ENCODE measurements at places on chromosomes 13 and 19.
A peak's percentile ranks its signal among the peaks of the same experiment; 100 is the strongest.

GRCh38 chr13:98254513-98254912 lies 77.4 kb upstream of the RNF113B start:
- no peak for DNase-seq

DNA sequence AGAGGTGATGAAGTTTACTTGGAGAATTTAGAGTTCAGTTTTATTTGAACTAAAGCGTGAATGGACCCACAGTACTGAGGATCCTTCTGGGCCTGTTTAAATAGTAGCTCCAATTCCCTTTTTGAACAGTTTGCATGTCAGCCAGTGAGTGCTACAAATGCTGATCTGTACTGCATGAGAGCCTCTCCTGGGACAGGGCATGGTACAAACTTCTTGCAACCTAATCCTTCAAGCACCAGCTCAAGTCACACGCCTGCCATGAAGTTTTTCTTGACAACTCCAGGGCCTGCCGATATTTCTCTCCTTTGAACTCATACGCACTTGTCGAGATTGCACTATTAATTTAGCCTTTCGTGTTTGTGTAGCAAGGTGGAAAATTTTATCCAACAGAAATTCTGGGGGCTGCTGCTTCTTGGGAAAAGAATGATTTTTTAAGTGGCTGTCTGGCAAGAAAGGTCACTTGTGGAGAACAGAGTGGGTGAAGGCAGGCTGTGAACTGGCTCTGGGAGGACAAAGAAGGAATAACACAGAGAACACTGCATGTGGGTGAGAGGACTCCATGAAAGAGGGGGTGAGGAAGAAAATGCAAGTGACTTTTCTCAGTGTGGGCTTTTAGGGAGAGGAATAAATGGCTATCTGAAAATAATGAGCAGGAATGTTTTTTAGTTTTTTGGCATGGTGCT lies 192.5 kb downstream of the NDFIP2 start:
- DNase-seq, result no peak

GRCh38 chr13:110653271-110653670 lies 37.9 kb downstream of the NAXD start:
- no peak for DNase-seq

- no peak for DNase-seq
These were observed 2220.8 kb upstream of the PCDH20 start for GRCh38 chr13:63636316-63636993.

DNA sequence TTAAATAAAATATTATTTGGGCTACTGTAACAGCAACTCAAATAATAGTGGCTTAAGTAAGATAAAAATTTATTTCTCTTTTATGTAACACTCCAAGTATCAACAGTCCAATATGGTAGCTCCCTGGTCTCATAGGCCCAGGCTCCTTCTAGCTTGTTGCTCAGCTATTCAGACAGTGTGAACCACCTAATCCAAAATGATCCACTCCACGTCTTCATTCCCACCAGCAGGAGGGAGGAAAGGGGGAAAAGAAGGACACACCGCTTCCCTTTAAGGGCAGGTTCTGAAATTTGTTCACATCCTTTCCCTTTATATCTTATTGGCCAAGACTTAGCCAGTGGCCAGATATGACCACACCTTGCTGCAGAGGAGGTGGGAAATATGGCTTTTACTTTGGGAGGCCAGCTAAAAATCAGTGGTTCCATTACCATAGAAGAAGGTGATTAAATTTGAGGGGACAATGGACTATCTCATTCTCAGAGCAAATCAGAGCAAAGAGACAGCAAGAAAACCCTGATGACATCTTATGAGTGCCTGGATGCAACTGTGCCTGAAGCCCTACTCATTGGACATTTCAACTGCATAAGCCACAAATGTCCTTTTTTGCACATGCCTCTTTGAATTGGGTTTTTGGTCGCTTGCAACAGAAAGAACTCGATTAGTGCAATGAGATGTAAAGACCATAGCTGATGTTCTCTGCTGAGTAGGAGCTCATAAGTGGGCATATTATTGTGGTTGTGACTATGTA lies 7.0 kb upstream of the EPOR start:
- DNase-seq, result no peak

- DNase-seq, result peak; percentile 71
These were observed 16.1 kb downstream of the PCDH8 start for GRCh38 chr13:52832313-52832712.

DNA sequence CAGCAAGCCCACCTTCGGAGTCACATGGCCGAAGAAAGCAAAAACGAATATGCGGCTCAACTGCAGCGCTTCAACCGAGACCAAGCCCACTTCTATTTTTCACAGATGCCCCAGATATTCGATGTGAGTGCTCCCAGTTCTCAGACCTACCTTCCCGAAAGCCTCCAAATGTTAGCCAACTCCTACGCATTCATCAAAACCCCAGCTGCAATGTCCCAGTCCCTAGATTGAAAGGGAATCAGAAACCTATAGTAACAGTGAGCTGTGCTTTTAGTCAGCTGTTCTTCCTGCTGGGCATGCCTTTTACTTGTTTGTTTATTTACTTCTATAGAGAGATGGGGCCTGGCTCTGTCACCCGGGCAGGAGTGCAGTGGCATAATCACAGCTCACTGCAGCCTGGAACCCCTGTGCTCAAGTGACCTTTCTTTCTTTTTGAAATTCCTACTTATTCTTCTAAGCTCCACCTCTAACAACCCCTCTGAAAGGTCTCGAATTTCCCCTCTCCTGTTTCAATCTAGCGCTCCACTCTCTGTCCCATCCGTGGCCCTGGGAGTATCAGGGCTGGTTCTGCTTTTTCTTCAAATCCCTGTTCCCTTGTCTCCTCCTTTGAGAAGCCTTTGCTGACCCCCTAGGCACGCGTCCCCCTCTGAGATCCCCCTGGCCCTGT lies 4.4 kb downstream of the TRIP10 start:
- DNase-seq, result no peak

DNA sequence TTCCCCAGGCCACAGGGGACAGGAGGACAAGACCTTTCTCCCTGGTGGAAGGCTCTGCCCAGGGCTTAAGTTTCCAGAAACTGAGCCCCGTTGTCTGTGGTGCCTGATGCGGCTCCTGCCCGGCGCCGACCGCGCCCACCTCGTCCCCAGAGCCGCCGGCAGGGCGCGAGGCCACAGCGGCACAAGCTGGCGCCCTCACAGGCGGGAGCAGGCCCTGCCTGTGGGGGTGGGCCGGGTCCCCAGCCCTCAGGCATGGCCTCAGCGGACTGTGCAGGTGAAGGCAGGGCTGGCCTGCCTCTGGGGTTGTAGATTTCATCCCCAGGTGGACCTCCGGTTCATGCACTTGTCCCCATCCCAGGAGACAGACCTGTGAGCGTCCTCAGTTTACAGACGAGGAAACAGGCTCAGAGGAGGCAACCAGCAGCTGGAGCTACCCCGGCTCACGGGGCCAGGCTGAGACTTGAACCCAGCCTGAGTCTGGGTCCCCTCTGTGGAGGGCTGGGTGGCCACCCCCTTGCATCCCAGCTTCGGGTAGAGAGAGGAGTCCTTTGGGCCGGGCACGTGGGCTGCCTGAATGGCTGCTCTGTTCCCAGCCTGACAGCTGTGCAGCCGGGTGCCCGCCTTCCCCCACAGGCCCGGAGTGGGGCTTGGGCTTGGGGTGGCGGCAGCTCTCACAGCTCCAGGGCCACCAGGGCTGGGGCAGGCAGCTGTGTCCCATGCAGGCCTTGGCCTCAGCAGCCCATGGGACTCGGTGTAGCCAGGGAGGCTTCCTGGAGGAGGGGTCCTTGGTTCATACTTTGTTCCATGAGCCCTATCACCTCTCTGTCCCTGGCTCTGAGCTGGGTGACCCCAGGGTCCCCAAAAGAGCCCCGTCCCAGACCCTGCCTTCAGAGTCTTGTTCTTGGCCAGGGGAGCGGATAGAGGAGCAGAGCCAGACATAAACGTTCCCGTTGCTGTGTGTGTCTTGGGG lies 26.8 kb downstream of the PIAS4 start:
- no peak for DNase-seq
